ENCODE measurements at places on chromosomes 7 and 10. TPM values are rescaled to one million over a fixed set of nuclear protein-coding genes. Genes with fewer than 3 reads are reported as not detected.

GRCh38 chr7:90383422-90383821 is 19.8 kb upstream of the CLDN12 start:
- no peak for DNase-seq

DNA sequence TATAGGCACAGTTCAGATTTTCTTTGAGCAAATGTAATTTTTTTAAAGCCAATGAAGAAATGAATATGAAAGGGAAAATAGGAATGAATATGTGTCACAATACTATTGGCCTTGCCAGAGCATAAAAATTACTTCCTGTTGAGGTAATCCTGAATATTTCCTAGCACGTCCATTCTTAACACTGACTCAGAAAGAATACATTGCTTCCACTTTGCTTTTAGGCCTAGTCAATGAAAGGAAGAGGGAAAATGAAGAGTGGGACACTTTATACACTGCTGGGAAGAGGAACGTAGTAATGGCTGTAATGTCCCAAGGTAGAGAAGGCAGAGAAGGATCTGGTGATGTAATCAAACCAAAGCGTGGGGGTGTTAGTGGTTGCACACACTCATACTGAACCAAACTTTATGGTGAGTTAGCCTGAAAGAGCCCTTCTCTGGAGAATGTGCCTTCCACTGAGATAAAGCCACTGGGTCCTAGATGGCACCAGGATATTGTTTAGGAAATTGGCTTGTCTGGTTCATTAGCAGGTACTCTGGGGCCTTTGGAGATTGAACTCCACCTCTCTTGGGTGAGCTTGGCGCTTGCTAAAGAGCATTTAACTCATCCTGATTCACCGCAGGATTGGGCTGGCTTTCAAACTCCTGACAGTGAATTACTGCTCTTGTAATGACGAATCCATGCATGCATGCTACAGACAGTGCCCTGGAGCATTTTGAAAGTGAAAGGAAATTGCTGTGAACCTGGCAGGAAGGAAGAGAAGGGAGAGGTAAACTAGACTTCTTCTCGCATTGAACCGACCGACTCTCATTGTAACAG is 254.9 kb downstream of the KIAA1217 start:
- DNase-seq, result no peak

- no peak for DNase-seq
These were observed 23.5 kb downstream of the RET start for GRCh38 chr10:43100366-43100765.

DNA sequence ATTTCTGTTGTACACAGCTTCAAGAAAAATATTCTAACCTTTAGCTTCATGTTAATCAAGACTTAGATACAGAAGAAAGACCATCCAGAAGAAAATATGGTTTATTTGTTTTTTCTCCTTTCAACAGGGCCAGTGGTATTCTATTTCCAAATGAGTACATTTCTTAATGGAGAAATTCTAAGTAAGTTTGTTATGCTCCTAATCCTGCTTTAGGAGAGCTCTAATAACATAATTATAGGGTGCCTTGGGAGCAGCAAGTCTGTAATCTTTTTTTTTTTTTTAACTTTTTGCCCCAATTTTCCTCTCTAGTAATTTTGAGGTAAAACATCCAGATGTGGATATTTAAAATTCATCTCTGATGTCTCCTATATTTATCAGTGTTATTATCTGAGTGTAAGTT is 98.1 kb downstream of the ADD3 start:
- no peak for DNase-seq

GRCh38 chr10:17758896-17759295 is 6.9 kb downstream of the TMEM236 start:
- no peak for DNase-seq

GRCh38 chr10:63294781-63295180 is 161.7 kb downstream of the NRBF2 start:
- DNase-seq, result no peak

DNA sequence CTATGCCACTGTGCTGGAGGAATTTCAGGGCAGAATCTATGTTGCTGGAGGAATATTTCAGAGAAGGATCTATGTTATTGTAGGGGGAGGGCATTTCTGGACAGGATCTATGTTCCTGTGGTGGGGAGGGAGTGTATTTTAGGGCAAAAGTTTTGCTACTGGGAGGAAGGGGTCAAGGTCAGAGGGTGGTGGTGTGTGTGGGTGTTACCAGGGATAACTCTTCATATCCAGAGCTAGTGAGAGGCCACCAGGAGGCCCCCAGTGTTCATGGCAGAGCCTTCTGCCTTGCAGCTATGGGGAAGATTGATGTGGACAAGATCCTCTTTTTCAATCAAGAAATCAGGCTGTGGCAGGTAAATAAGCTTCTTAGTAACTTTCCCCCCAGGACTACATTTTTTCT is 2.0 kb upstream of the STRA8 start:
- DNase-seq, result no peak

GRCh38 chr7:157872447-157872846 is 535.6 kb downstream of the DNAJB6 start:
- DNase-seq, result no peak

MYO3A gene
- polyA plus RNA-seq, result 1.2 TPM

TMEM225B gene
- polyA plus RNA-seq, result 0.91 TPM

DNA sequence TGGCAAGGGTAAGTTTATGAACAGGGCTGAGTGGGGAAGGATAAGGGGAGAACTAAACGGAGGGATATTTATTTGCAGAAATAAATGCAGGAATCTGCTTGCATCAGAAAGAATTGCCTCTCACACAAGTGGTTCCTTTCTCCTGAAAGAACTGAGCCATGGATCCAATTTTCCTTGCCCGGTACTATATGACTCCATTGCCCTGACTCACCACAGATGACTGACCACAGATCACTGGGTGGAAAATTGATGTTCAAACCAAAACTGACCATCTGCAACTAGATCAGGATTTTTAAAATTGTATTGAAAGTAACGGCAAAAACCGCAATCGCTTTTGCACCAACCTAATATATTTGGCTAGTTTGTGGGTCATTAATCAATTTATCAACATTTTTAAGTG is 6.2 kb upstream of the MACC1 start:
- DNase-seq, result no peak

DNA sequence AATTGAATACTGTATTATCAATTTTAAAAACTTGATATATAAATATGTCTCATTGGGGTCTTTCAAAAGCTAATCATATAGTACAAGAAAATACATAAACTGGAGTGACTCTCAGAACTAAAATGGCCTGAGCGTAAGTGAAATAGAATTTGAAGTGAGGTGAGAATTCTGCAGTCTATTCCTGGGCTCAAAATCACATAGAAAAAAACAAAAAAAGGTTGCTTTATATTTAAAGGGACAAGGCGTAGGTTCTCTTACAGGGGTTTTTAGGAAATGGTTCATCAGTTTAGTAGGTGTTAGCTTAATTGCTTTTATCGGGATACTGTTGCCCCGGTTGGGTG is 36.7 kb upstream of the PRSS1 start:
- no peak for DNase-seq

DNA sequence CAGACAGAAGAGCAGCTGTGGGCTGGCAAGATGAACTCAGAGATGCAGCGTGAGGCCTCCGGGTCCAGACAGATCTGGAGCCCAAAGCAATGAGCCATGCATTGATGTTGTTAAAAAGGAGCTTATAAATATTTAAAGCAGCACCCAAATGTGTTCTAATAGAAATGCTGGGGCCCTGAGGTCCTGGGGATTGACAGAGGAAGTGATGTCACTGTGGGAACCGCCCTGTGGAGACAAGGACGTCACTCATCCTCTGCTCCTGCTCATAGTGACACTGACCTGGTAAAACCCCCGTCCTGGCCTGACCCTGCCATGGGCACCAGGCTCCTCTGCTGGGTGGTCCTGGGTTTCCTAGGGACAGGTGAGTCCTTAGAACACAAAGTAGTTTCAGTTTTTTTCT is 197.0 kb upstream of the PRSS58 start:
- DNase-seq, result no peak

DNA sequence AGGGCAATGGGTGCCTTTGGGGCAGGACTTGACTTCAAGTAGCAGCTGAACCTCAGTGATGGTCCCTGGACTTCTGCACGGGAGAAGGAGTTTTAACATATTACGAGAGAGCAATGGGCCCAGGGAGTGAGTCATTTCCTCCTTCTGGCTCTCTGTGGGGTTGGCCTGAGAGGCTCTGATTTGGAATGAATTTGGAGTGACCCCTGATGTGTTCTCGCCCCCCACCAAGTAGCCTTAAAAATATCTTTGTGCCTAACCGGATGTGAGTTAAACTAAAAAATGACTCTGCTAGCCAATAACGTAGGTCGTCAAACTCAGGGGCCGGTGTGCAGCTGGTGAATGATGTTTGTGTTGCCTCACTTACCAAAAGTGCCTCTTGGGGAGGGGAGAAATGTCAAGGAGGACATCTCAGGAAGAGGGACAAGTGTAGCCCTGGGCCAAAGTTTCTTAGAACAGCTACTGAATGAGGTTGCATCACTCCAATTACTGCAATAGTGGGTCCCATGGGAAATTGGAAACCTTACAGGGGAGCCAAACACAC is 656.6 kb downstream of the INHBA start:
- no peak for DNase-seq

ANKRD7 gene
- not detected for polyA plus RNA-seq

GLUD1 gene
- 141 TPM for polyA plus RNA-seq

DNA sequence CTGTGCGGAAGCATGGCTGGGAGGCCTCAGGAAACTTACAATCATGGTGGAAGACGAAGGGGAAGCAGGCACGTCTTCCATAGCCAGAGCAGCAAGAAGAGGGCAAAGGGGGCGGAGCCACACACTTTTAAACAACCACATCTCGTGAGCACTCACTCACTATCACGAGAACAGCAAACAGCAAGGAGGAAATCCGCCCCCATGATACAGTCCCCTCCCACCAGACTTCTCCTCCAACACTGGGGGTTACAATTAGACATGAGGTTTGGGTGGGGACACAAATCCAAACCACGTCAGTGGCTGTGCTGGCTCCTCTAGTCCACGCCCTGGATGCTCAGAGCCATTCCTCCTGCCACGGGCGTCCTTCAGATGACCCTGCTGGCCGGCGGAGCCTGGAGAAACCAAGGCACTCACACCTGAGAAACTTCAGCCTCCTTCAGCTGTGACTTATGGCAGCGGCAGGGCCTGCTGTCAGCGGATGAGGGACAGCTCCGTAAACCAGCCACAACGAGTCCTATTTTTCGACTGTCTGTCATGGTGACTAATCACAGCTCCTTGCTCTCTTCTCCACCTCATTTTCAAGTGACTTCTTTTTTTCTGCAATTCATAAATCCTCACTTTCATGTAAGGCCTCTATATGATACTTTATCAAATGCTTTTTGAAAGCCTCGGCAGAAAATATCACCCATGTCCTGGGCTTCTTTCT is 167.9 kb upstream of the PFKP start:
- no peak for DNase-seq

ACBD7 gene
- 1.6 TPM for polyA plus RNA-seq

DNA sequence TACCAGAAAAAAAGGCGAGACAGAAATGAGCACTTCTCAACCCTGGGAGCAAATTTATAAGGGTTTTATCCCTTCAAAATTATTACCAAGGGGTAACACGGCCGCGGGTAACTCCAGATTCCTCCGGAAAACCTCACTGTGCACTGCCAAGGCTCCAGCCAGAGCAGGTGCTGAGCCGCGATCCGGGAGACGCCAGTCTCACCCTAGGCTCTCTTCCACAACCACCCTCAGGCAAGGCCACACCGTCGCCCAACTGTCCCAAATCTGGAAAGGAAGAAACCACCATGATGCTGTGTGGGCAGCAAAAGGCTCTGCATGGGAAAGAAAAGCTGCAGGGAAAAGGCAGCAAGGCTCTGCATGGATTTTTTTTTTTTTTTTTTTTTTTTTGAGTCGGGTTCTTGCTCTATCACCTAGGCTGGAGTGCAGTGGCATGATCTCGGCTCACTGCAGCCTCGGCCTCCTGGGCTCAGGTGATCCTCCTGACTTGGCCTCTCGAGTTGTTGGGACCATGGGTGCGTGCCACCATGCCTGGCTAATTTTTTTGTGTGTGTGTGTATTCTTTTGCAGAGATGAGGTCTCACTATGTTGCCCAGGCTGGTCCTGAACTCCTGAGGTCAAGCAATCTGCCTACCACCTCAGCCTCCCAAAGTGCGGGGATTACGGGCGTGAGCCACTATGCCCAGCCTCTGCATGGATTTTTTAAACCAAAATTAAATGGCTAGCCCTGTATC is 39.0 kb downstream of the MAD1L1 start:
- DNase-seq, result no peak

HOGA1 gene
- 1.5 TPM for polyA plus RNA-seq

- DNase-seq, result no peak
These were observed 12.2 kb downstream of the CCDC6 start for GRCh38 chr10:59894114-59894513.

DNA sequence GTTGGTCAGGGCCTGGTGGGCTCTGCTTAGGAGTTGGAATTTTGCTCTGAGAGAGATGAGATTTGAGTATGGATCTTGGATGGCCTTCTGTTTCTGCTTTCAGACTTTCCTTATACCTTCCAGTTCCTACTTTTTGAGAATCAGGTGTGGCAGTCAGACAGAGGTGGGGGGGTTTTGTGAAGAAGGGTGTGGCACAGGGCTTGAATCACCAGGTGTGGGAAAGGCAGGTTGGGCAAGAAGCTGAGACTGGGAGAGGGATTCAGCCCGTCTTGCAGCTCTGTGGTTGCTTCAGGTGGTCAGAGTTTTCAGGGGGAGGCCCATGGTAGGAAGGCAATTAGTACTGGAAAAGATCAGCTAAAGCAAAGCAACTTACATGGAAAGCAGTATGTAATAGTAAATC is 340.2 kb downstream of the LRMDA start:
- DNase-seq, result no peak

GRCh38 chr10:79328737-79329504 is 18.3 kb upstream of the PPIF start:
- no peak for DNase-seq

- DNase-seq, result no peak
These were observed 3.7 kb downstream of the RGS10 start for GRCh38 chr10:119538632-119539358.

DNA sequence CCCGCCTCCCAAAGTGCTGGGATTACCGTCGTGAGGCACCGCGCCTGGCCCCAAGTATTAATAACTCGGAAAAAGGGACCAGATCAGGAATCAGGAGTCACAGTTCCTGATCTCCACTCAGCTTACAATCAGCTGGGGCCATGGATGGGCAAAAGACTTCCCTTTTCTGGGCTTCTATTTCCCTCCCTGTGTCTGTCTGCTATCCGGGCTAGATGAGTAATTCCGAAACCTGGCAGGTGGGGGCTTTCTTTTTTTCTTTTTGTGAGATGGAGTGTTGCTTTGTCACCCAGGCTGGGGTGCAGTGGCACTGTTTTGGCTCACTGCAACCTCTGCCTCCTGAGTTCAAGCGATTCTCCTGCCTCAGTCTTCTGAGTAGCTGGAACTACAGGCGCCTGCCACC is 11.6 kb downstream of the RPS24 start:
- no peak for DNase-seq

DNA sequence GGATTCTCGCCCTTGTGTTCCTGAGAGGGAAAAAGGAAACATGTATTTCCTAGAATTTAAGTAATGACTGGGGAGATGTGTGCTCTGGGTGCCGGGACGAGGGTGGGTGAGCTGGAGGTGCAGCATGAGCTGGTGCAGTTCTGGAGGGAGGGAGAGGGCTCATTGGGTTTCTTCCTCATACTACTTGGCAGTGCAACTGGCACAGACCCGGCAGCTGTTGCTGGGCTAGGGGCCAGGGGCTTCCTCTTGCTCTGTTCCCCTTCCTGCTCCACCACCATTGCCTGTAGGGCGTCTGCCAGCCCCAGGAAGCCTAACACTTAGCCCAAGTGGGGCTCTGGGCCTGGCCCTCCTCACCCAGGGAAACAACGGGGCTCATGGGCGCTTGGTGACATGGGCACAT is 5.9 kb downstream of the RET start:
- peak; percentile 29 for DNase-seq

RBP3 gene
- not detected for polyA plus RNA-seq

Data from muscle of arm (tissue), 14 donors.